Aorta (tissue), 5 donors: ENCODE measurements at places on chromosomes 4 and X. TPM values are rescaled to one million over a fixed set of nuclear protein-coding genes. Genes with fewer than 3 reads are reported as not detected.
A peak's percentile ranks its signal among the peaks of the same experiment; 100 is the strongest.

The HERC5 gene
- total RNA-seq = 9.8 TPM

The ACE2 gene
- not detected for total RNA-seq

The FGB gene
- not detected for total RNA-seq

The TLL1 gene
- total RNA-seq = 19.5 TPM

The AADAT gene
- 7.2 TPM for total RNA-seq

The NPY5R gene
- 2.0 TPM for total RNA-seq

The TLR1 gene
- total RNA-seq = 29.7 TPM

DNA sequence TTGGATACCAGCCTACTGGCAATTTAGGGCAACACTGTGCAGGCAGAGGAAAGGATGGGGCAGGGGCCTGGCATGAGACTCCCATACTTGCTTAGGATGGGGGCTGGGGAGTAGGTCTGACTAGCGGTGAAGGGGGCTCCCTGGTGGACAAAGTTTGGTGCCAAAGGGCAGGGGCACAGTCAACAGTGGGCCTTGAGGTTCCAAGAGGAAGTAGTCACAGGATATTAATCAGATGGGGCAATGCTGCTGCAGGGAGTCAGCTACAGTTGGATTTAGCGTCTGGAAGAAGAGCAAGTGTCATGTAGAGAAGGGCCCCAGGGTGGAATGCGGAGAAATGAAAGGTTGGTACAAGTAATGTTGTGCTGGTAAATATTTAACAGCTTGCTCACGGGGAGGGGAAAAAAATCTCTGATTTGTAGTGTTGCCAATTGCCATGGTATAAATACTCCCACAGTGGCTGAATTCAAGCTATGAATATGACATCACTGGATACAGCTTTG lies 139.4 kb downstream of the PJA1 start:
- H3K27me3 ChIP-seq = no peaks in the 10 kb centered on the region
- H3K36me3 ChIP-seq = no peaks in the 10 kb centered on the region
- H3K4me3 ChIP-seq = no peak overlapping the region
- DNase-seq = no peak

DNA sequence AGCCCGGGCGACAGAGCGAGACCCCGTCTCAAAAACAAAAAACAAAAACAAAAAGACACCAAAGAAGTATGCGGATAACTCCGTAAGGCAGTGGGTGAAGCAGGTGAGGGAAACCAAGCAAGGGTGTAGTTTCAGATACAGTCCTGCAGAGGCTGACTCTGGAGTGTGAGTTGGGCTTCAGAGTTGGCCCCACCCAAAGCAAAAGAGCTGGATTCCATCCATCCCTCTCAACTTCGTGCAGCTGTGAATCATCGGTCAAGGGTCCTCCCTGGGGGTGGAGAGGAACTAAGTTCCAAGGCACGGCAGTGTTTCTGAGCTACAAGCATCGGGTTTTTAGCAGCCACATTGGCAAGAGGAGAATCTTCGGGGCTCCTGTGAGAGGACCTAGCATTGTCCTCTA lies 43.9 kb upstream of the FAM9A start:
- no peaks in the 10 kb centered on the region for H3K27me3 ChIP-seq
- no peak overlapping the region for H3K27ac ChIP-seq
- H3K36me3 ChIP-seq = no peaks in the 10 kb centered on the region
- DNase-seq = no peak
- no peaks in the 10 kb centered on the region for H3K4me1 ChIP-seq

DNA sequence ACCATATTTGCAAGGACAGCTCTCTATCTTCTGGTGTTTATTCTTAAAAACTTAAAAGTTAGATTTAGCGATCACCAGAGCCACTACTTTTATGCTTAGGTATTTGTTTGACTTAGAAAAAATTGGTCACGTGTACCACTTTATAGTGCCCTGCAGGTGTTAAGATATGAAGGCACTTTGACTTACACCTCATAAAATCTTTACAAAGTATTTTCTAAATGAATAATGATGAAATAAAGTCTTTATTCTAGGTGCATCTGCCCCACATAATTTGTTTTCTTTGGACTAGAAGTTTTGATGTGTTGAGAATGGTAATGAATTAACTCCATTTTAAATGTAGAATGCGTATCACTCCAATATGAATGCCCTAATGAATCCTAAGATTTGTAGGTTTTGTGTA lies 2.9 kb downstream of the FMR1 start:
- H3K27ac ChIP-seq = no peak overlapping the region
- no peaks in the 10 kb centered on the region for H3K4me1 ChIP-seq
- no peaks in the 10 kb centered on the region for H3K36me3 ChIP-seq
- H3K4me3 ChIP-seq = no peak overlapping the region
- DNase-seq = no peak
- H3K27me3 ChIP-seq = no peaks in the 10 kb centered on the region

DNA sequence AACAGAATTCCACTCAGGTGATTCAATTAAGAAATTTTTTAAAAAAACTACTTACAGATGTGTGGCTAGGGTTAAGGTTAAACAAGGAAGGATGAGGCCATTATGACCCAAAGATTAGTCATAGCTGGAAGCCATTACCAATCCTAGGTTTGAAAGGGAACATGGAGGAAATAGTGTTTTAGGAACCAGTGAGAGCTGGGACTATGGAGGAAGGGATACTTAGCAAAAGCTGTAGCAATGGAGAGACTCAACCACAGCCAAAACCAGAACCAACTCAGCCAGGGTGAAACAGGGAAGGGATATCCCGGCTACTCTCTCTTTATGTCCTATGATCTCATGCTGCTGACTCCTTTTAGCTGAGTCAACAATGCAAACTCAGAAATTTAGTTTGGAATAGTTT lies 148.6 kb upstream of the CNKSR2 start:
- no peaks in the 10 kb centered on the region for H3K27me3 ChIP-seq
- no peaks in the 10 kb centered on the region for H3K36me3 ChIP-seq
- no peak overlapping the region for H3K27ac ChIP-seq
- no peak overlapping the region for H3K4me3 ChIP-seq
- no peak for DNase-seq

DNA sequence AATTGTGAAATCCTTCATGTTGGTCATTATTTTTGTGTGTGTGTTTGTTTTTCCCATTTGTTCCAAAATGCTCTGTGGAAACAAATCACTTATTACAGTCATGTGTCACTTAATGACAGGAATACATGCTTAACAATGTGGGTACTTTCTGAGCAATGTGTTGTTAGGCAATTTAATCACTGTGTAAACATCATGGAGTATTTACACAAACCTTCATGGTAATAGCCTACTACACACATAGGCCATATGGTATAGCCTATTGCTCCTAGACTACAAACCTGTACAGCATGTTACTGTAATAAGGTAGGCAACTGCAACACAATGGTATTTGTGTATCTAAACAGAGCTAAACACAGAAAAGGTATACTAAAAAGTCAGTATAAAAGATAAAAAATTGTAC lies 388.9 kb upstream of the PPP1R2C start:
- H3K36me3 ChIP-seq = no peaks in the 10 kb centered on the region
- H3K27ac ChIP-seq = no peak overlapping the region
- no peak overlapping the region for H3K4me3 ChIP-seq
- no peaks in the 10 kb centered on the region for H3K27me3 ChIP-seq
- DNase-seq = no peak

DNA sequence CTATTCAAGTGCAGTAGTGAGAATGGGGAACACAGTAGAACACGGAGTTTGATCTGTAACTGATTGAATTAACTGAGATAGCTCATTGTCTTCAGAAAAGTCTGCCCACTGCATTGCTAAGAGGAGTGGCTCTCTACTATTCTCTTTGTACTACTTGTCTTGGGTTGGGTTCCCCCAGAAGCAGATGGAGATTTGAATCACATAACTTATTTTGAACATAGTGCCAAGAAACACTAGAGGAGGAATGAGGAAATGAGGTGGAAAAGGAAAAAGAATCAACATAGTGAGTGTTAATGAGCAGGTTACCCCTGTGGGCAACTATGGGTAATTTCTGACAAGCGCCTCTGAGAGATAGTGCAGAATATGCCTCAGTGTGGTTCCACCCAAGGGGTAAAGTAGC lies 362.7 kb downstream of the STIM2 start:
- H3K36me3 ChIP-seq = no peaks in the 10 kb centered on the region
- H3K4me1 ChIP-seq = no peaks in the 10 kb centered on the region
- H3K27me3 ChIP-seq = no peaks in the 10 kb centered on the region
- no peak overlapping the region for H3K4me3 ChIP-seq
- no peak for DNase-seq

DNA sequence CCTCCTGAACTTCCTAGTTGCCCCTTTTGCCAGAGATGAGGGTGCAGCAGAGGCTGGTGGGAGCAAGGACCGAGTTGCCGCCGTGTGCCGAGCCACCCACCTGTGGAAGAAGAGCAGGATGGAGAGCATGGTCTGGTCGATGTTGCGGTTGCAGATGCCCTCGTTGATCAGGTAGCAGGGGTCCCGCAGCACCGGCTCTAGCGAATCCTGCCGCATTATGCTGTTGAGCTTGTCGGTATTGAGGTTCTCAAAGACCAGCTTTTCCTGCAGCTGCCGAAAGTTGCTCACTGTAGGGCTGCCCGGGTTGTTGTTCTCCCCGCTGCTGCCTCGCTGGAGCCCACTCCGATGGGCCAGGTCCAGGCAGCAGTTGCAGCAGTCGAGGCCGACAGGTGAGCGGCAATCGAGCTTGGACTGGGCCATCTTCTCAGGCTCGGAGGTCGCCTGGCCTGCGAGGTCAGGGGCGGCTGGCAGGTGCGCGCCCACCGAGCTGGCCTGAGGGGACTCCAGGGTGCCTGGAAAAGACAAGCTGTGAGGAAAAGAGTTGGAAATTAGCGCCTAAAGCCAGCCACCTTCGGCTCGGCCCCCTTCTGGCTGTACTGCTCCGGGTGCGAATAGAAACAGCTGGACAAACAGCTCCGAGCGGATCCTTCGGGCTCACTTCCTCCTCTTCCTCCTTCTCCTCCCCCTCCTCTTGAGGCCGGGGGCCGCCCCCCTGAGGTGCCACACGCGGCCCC lies 420 bp downstream of the TSC22D3 start:
- H3K4me3 ChIP-seq = peak overlapping the region; percentile 27
- H3K36me3 ChIP-seq = no peaks in the 10 kb centered on the region

DNA sequence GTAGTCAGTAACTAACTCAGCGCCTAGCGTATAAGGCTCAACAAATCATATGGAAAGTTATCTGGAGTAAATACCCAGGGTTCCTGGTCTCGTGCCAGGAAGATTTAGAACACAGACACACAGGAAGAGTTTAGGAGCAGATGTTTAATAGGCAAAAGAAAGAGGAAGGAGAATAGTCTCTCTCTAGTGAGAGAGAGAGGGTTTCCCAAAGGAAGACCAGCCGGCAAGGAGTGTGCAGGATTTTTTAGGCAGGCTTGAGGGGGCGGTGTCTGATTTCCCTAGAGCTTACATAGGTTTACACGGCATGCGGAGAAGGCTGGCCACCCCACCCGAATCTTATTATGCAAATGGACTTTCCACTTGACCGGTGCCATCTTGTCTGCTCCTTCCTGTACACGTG lies 284.0 kb upstream of the FRG1 start:
- no peaks in the 10 kb centered on the region for H3K27me3 ChIP-seq
- DNase-seq = no peak
- no peaks in the 10 kb centered on the region for H3K4me1 ChIP-seq
- H3K4me3 ChIP-seq = no peak overlapping the region

DNA sequence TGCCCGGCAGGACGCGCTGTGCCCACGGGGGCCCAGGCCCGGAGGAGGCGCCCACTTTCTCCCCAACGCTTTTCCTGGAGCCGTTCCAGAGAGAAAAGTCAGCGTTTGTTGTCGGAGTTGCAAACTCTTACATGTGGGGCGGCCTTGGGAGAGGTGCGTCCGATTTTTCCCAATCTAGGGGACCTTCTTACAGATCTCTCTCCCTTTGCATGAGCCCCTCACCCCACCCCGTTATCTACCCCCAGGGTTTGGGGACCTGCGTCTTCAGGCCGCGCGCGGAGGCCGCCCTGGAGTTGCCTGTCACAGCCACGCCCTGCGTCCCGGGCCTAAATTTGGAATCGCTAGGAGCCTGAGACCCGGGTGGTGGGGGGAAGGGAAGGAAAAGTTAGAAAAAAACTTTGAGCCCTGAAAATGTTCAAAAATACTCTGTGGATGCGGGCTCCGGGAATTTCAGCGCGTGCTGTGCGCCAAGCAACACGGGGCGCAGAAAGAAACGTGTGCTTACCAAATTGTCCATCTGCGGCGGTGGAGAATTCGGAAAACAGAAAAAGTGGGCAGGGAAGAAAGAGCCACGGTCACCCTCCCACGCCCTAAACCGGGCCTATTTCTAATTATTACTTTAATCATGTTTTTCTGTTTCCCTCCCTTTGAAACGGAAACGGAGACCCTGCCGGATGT lies 587 bp downstream of the CD99 start:
- peak; percentile 88 for DNase-seq
- H3K27me3 ChIP-seq = no peaks in the 10 kb centered on the region
- H3K27ac ChIP-seq = no peak overlapping the region
- no peaks in the 10 kb centered on the region for H3K36me3 ChIP-seq
- H3K4me3 ChIP-seq = peak overlapping the region; percentile 75

GRCh38 chr4:101512416-101512815 lies 165.1 kb upstream of the PPP3CA start:
- H3K27ac ChIP-seq = no peak overlapping the region
- no peaks in the 10 kb centered on the region for H3K27me3 ChIP-seq
- no peak for DNase-seq
- H3K4me3 ChIP-seq = no peak overlapping the region

- H3K27ac ChIP-seq = no peak overlapping the region
- H3K4me1 ChIP-seq = peaks cover 1% of the 10 kb centered on the region
- DNase-seq = no peak
- no peak overlapping the region for H3K4me3 ChIP-seq
These were observed 195.6 kb downstream of the RAPGEF2 start for GRCh38 chr4:159298502-159298901.
